ENCODE measurements at places on chromosomes 3 and 15.

- no peak for DNase-seq
Measured at GRCh38 chr3:126480206-126480605, 4.5 kb upstream of the ZXDC start.

DNA sequence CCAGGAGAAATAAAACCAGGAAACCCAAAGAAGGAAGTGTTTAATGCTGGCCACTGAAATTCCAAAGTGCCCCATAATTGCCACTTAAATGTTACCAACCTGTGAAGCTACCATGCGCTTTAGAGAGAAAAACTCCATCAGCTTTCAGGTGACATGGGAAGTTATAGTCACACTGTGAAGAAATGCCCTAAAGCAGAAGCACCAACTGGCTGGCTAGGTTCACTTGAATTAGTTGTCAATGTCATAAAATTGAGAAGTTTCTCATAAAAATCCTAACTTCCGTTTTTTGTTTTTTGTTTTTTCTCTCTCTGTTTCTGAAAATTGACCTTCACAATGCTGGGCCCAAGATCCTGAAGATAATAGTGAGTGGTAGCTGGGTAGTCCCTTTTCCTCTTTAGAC, 167.9 kb upstream of the CTNNB1 start:
- DNase-seq = no peak

DNA sequence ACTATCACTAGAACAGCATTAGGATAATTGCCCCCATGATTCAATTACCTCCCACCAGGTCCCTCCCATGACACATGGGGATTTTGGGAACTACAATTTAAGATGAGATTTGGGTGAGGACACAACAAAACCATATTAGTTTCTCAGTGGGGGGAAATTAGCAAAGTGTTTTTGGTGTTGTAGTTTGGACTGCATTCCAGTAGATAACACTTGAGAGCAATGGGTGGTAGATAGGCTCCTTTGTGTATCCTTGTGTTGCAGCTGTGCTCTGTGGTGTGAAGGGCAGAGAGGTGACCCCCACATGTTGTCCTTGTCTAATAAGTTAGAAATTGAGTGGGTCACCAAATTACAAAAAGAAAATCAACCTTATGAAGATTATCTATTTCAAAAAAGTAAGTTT, 223.8 kb downstream of the SATB1 start:
- DNase-seq = no peak

DNA sequence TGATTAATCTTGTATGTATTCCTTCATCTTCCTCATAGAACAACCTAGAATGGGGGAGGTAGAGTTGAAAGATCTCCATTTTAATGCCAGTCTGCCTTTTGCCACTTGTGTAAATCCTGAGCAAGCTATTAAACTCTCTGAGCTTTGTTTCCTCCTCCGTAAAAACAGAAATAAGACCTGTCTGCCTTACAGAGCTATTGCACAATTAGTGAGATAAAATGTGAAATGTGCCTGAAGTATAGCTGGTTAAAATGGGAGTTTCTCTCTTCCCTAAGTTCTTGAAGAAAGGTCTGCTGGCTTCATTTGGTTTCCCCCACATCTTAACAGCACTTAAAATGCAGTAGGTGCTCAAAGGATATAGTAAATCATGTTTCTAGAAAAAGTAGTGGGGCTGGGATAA, 19.0 kb downstream of the ALDH1A2 start:
- no peak for DNase-seq

- no peak for DNase-seq
Measured at GRCh38 chr15:25416693-25417092, 22.1 kb downstream of the UBE3A start.

DNA sequence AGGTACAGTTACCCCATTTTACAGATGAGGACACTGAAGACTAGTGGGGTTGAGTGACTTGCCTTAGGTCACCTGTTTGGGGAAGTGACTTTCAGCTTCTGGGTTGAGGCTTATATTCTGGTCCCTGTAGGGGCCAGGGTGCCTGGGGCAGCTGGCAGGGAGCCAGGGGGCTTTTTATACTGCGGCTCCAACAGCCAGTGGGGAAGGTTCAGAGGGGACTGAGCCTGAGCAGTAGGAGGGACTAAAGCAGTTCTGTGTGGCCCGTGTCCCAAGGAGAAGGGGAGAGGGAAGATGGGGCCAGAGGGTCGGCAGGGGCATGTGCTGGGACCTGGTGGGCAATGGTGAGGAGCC, 37.7 kb downstream of the SLC6A6 start:
- DNase-seq = no peak

DNA sequence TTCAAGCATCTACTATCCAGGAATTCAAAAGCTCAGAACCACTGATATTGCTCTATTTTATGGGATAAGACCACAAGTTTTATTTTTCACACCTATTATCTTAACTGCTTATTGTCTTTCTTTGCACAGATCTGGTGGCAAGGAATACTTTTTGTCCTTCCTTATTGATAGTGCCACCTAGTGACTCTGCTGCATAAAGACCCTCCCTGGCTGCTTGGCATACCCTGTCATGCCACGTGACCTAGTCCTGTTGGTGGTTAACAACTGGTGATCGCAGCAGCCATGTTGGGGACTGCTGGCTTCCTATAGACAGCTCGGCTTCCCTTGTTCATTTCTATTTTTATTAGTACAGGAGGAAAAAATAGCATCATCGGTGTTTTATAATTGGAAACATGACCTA, 236.3 kb downstream of the MEX3B start:
- DNase-seq = no peak

- DNase-seq = no peak
Measured at GRCh38 chr3:30733209-30733608, 126.8 kb downstream of the TGFBR2 start.

DNA sequence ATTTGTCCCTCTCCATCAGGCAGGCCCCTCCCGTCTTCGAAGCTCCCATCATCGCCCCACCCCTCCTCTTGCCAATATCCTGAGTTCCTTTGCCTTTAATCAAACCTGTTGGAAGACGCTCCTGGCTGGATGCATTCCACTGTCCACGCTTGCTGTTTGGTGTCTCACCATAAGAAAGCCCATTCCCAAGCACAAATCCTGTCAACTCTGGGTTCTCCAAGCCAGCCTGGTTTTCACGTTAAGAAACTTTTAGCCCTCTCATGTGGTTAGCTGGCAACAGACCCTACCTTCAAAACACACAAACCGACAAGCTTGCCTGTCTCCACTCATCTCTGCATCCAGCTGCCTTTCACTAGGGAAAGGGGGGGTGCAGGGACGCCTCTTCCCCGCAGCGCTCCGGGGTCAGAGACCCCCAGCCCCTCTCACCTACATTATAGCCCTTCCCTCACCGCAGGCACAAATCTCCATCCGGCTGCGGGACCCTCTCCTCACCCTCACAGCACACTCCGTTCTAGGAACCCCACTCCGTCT, 1.1 kb downstream of the GORASP1 start:
- DNase-seq = no peak

DNA sequence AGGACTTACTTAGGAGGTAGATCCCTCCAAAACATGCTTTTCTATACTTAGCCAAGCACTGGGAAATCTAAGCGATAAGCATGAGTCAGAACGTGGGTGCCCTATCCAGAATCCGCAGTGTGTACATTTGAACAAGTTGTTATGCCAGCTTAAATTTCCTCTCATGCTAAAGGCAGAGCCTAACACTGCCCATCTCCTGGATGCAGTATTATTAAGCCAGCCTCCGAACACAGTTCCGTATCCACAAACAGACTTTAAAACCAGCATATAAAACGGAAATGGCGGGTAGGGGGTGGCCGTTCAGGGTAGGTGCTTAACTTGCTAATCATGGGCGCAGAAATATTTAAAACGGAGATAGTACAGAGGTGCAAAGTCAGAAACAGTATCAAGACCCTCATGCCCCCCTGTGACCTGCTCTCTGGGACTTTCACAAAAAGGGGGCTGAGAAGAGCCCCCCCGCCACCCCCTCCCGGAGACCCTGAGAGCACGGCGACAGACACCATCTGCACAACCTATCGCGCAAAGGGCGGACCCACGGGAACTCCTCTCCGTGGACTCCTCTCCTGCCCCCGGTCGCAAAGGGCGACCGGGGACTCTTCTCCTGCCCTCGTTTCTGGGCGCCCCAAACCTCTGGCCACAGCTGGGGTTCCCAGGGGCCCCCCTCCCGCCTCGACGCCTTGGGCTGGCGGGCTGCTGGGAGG, 889 bp upstream of the LRRIQ4 start:
- DNase-seq = no peak

DNA sequence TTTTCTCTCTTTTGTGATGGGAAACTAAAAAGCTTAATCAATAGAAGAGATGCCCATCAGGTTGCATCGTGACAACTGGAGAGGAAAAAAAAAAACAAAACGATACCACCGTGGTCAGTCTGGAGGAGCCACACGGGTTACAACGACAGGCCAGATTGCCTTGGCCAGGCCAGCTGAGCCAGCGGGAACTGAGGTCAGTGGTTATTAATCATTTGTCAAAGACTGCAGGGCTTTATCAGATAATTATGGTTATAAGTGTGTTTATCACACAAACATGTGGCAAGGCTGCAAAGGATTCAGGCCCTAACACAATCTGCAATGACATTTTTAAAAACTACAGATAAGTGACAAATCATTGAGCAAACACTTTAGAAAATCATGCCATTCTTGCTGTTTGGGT, 135.0 kb upstream of the FAM3D start:
- DNase-seq = no peak

DNA sequence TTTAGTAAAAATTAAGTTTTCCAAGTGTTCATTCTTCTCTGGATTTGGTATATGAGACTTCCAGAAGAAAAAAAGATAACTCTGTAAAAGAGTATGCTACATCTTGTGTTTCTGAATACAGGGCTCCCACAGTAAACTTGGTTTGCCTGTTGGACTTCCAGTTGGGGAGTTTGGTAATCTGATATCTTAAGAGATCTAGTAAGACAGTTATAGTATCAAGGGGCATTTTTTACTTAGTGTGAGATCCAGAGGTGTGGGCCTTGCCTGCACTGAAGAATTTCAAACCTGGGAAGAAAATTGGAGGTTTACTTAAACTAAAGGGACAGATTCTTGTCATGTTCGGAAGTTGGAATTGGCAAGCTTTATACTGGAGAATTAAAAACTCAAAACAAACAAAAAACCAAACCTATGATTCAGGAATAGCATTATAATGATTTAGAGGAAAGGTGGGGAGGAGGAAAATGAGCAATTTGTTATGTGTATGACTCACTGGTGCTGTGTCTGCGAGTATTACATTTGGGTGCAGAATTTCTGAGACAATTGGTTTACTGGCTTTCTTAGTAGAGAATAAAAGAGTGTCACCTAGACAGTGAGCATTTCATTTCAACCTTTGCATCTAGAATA, 58.9 kb upstream of the ULK4 start:
- no peak for DNase-seq

GRCh38 chr3:37935290-37935668, 55.3 kb upstream of the VILL start:
- DNase-seq = no peak

DNA sequence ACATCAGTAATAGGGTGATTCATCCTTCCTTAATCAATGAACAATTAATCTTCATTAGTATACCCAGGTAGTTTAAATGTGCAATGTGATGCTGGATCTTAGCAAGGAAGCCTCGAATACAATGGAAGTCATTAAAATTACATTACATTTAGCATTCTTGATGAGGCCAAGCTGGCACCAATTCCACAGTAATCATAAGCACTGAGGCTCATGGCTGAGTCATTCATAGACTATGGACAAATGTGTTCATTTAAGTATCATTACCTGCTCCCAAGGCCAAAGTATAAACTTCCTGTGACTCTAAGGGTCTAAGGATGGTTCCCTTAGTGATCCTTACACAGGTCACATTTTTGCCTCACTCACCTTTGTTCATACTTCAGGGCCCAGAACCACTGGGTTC, 266.4 kb upstream of the CDIN1 start:
- DNase-seq = no peak

- DNase-seq = no peak
Measured at GRCh38 chr3:149417174-149417573, 39.7 kb upstream of the TM4SF1 start.

DNA sequence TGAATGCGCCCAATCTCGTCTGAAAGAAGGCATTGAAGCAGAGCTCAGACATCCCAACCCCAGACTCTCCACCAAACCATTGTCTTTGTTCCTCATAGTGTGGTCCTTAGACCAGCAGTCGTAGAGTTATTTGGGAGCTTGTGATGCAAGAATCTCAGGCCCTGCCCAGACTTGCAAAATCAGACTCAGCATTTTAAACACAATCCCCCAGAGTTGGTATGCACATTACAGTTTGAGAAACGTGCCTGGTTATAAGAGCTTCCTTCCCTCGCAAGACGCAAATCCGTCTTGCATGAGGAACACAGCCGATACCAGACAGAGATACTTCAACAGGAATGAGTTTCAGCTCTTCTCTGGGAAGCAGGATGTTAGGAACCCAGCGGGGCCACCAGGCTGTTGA, 38.9 kb upstream of the IREB2 start:
- DNase-seq = no peak

GRCh38 chr3:181609030-181609767, 102.5 kb upstream of the SOX2 start:
- no peak for DNase-seq

- no peak for DNase-seq
Measured at GRCh38 chr3:30795176-30795575, 99.3 kb downstream of the GADL1 start.

DNA sequence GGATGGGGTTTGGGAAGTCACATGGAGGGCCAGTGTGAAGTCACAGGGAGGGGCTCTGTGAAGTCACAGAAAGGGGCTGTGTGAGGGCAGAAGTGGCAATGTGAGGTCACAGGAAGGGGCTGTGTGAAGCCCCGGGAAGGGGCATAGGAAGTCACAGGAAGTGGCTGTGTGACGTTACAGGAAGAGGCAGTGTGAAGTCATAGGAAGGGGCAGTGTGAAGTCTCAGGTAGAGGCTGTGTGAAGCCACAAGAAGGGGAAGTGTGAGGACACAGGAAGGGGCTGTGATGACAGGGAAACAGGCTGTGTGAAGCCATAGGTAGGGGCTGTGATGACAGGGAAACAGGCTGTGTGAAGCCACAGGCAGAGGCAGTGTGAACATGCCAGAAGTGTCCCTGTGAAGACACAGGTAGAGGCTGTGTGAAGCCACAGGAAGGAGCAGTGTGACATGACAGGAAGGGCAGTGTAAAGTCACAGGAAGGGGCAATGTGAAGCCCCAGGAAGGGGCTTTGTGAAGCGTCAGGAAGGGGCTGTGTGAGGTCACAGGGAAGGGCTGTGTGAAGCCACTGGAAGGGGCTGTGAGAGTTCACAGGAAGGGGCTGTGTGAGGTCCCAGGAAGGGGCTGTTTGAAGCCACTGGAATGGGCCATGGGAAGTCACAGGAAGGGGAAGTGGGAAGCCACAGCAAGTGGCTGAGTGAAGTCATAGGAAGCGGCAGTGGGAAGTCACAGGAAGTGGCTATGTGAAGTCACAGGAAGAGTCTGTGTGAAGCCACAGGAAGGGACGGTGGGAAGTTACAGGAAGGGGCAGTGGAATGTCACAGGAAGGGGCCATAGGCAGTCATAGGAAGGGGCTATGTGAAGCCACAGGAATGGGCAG, 37.1 kb downstream of the GASK1A start:
- DNase-seq = no peak

GRCh38 chr15:79376383-79376782, 55.8 kb upstream of the MINAR1 start:
- DNase-seq = no peak

DNA sequence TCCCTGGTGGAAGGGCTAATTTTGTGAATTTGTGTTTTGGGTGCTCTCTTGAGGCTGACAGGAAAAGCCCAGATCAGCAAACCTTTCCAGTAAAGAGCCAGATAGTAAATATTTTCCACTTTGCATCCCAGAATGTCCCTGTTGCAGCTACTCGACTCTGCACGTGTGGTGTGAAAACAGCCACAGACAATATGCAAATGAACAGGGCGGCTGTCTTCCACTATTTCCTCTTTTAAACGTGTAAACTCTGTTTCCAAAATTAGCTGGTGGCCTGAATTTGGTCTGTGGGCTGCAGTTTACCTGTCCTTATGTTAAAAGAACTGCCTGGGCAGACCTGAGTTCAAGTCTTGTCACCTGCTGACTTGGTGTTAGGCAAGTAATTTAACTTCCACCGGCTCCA, 202.7 kb downstream of the EDEM1 start:
- no peak for DNase-seq
